ENCODE measurements at places on chromosomes 6 and 20. TPM values are rescaled to one million over a fixed set of nuclear protein-coding genes. Genes with fewer than 3 reads are reported as not detected.

The AIF1 gene
- 98.1 TPM for total RNA-seq

The CST7 gene
- 136 TPM for total RNA-seq

The MCHR2 gene
- total RNA-seq, result not detected

The MYH7B gene
- total RNA-seq, result 1.2 TPM

The BPIFB2 gene
- not detected for total RNA-seq

DNA sequence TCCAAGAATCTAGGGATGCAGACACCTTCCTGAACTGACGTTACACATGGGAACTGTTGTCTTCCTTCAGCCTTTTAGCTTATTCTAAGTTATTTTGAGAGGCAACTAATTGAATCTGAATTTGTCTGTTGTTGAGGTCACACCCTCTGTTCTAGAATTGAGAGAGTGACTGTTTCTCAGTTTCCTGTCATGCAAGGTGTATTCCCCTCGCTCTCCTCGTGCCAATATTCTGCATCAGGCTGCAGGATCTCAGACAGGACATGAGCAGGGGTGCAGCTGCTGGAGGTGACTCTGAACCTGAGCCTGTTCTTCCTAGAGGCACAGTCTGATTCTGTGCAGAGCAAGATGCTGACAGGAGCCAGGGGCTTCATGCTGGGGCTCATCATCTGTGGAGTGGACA, 52.5 kb downstream of the HLA-DPB1 start:
- H3K27me3 ChIP-seq, result peaks cover 25% of the 10 kb centered on the region
- no peak overlapping the region for H3K27ac ChIP-seq
- peaks cover 9% of the 10 kb centered on the region for H3K4me1 ChIP-seq
- DNase-seq, result no peak
- H3K36me3 ChIP-seq, result peaks cover 2% of the 10 kb centered on the region
- H3K4me3 ChIP-seq, result no peak overlapping the region

GRCh38 chr6:154440022-154440421, 70.5 kb downstream of the CNKSR3 start:
- no peak overlapping the region for H3K27ac ChIP-seq
- H3K27me3 ChIP-seq, result peaks cover 19% of the 10 kb centered on the region
- no peak overlapping the region for H3K4me3 ChIP-seq
- no peaks in the 10 kb centered on the region for H3K4me1 ChIP-seq
- DNase-seq, result no peak

GRCh38 chr6:122799140-122799745, 10.2 kb downstream of the SMPDL3A start:
- no peaks in the 10 kb centered on the region for H3K36me3 ChIP-seq
- no peak overlapping the region for H3K4me3 ChIP-seq
- H3K4me1 ChIP-seq, result peaks cover 8% of the 10 kb centered on the region
- H3K27ac ChIP-seq, result no peak overlapping the region

- no peak overlapping the region for H3K27ac ChIP-seq
- peaks cover 16% of the 10 kb centered on the region for H3K36me3 ChIP-seq
- no peak overlapping the region for H3K4me3 ChIP-seq
- H3K4me1 ChIP-seq, result peaks cover 19% of the 10 kb centered on the region
These were observed 478.8 kb downstream of the CD83 start for GRCh38 chr6:14596410-14596809.

DNA sequence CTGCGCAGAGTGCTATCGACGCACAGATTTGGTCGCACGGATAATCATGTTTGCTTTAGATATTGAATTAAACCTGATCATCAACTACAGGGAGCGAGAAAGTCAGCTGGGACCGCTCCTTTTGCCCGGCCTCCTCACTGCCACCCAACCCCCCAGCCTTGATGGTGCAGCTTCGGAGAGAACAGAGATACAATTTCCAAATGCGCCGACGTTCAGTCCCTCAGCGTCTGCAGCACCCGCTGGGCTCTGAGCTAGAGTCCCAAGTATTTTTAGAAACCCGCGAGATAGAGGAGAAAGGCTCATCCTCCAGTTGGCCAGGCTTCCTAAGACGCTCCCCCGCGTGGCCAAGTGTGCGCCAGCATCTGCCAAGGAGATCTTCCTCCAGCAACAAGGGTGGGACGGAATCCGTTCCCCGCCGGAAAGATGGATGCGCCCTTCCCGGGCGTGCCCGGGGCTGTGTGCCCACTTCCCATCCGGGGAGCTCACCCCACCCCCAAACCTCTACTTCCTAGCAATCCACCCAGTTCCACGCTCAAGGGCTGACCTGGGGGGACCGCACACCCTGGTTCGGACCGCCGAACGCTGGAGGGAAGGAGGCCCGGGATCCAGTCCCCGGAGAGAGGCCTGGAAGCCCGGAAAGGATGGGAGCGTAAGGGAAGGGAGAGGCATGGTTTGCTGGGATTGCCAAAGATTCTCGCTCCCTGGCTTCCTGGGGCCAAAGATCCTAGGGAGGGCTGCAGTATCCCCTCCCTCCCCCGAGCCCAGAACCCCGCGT, 4.1 kb downstream of the NKX2-2 start:
- DNase-seq, result no peak
- peaks cover 66% of the 10 kb centered on the region for H3K27me3 ChIP-seq
- H3K36me3 ChIP-seq, result no peaks in the 10 kb centered on the region

DNA sequence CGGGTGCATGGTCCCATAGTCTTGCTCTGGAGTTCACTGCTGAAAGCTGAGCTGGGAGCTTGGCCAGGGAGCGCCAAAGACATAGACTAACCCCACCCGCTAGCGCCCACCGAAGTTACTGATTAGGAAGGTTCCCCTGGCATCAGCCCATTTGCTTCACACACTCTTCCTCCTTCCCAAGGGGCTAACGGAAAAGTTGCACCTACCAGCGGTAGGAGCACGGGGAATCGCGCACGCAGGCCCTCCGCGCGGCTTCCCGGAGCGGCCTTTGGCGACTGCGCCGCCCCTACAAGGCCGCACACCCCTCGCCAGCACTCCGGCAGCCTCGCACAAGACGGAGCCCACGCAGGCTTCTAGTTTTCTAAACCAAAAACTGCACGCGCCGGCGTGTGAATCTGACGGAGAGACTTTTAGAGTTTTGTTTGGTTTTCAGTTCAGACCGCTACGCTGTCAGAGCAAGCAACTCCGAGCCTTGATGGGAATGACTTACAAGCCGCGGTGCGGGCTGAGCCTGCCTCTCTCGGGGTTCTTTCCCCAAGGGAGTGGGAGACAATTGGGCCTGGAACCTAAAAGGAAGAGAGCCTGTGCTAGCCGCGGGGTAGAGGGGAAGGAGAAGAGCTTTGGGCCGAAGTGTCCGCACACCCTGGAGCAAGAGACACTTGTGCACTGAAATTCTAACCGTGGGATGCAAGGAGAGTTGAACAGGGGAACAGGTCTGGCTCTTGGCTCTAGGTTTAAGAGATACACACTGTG, 891 bp upstream of the POU3F2 start:
- H3K4me3 ChIP-seq, result peak overlapping the region; percentile 92
- peak; percentile 32 for DNase-seq
- H3K4me1 ChIP-seq, result peaks cover 55% of the 10 kb centered on the region
- H3K36me3 ChIP-seq, result peaks cover 2% of the 10 kb centered on the region

DNA sequence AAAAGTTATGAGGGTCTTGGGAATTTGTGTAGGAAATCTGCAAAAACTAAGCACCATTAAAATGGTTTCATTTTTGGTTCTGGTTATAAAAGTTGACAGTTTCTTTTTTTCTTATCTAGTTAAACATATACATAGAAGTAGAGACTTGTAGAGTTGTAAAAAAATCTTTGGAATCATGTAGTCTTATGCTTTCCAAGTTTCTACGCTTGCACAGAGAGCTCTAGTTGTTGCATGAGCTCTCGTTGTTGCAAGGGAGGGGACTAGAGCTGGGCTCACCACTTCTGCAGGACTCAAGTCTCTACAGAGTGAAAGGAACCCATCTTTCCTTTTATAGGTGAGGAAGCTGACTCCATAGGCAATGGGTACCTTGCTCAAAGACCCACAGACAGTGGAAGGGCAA, 21.6 kb upstream of the CCN2 start:
- no peaks in the 10 kb centered on the region for H3K36me3 ChIP-seq
- peaks cover 4% of the 10 kb centered on the region for H3K27me3 ChIP-seq
- H3K4me1 ChIP-seq, result no peaks in the 10 kb centered on the region
- DNase-seq, result no peak

- H3K27me3 ChIP-seq, result peaks cover 62% of the 10 kb centered on the region
- peaks cover 14% of the 10 kb centered on the region for H3K4me1 ChIP-seq
- H3K4me3 ChIP-seq, result peak overlapping the region; percentile 83
- DNase-seq, result no peak
- no peaks in the 10 kb centered on the region for H3K36me3 ChIP-seq
These were observed 1.3 kb downstream of the SLC22A16 start for GRCh38 chr6:110475066-110475653.

DNA sequence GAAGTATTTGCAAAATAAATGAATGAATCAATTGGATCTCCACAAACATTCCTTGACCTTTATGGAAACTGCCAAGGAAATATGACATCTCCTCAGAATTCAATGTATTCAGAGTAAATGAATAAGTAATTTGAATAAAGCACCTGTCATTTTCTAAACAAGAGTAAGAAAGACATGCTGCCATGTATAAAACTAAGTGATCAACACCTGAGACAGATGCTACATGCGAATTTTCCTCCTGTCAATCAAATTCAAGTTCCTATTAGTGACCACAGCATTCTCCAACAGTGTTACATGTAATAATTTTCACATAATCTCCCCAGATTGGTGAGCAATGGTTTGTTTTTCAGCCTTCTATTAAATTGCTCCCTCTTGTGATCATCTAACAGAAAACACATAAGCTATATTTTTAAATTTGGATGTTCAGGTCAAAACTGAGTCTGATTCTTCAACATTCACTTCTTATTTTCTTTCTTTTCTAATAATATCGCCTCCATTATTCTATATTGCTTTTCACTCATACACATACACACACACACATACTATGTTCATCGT, 163.2 kb upstream of the RNF217 start:
- H3K4me1 ChIP-seq, result no peaks in the 10 kb centered on the region
- H3K4me3 ChIP-seq, result no peak overlapping the region
- H3K27ac ChIP-seq, result no peak overlapping the region
- H3K36me3 ChIP-seq, result no peaks in the 10 kb centered on the region
- no peaks in the 10 kb centered on the region for H3K27me3 ChIP-seq

GRCh38 chr20:56735084-56735642, 106.1 kb downstream of the TFAP2C start:
- H3K27ac ChIP-seq, result no peak overlapping the region
- DNase-seq, result no peak
- no peaks in the 10 kb centered on the region for H3K4me1 ChIP-seq
- peaks cover 26% of the 10 kb centered on the region for H3K27me3 ChIP-seq
- H3K4me3 ChIP-seq, result no peak overlapping the region
- H3K36me3 ChIP-seq, result no peaks in the 10 kb centered on the region

DNA sequence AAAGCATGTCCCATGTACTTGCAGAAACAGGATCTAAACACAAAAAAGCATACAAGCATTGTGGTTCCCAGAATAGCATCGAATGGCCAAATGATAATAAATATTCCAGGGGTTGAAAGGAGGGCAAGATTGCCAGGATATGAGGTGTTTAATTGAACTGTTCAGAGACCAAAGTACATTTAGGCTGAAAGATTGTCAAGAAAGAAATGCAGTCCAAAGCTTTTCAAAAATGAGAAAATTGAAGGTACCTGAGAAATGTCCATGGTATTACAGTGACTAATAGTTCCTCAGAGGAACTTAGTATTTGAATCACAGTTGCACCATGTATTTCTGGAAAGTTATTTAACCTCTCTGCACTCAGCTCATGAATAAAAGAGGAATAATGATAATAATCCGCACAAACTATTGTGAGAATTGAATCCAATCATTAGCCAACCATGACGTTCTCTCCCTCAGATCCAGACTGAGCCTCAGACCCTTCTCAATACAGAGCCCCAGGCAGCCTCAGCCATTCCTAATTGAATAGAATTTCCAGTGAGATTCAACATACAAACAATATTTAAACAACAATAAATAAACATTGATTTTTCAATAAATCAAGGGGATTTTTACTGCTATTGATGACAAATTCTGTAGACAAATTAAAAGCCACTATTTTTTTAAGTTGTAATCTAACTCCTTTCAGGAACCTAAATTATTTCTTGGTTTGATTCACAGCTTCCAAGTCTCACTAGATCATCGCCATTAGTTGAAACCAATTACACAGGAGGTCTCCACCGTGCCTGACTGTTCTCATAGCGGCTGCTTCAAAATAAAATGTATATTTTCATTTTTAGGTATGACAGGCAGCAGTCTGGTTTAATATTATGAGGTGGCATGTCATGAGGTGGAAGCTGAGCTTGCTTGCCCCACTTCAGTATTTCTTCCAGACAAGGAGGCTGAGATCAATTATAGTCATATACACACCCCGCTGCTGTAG, 144.3 kb upstream of the TENT5A start:
- H3K36me3 ChIP-seq, result no peaks in the 10 kb centered on the region
- DNase-seq, result no peak
- no peak overlapping the region for H3K4me3 ChIP-seq
- no peaks in the 10 kb centered on the region for H3K4me1 ChIP-seq

DNA sequence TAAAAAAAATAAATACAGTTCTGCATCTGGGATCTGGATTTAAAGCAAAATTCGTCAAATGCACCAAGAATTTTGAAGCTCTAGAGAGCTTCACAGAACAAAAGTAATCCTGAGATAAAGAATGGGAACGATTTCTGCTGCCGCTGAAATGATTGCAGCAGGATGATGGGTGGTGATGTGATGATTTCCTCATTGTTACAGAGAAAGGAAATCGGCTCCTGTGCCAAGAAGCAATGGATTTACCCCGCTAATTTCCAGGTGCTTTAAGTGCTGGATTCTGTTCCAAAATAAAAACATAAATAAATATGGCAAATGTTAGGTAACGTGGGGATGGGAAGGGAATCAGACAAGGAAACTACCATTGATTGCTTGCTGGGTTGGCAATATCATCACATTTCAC, 1067.9 kb upstream of the MAP3K7 start:
- no peaks in the 10 kb centered on the region for H3K36me3 ChIP-seq
- DNase-seq, result no peak
- no peak overlapping the region for H3K4me3 ChIP-seq
- no peaks in the 10 kb centered on the region for H3K27me3 ChIP-seq
- H3K4me1 ChIP-seq, result no peaks in the 10 kb centered on the region
- no peak overlapping the region for H3K27ac ChIP-seq

- H3K27ac ChIP-seq, result no peak overlapping the region
- H3K4me1 ChIP-seq, result peaks cover 53% of the 10 kb centered on the region
- no peaks in the 10 kb centered on the region for H3K27me3 ChIP-seq
- no peak overlapping the region for H3K4me3 ChIP-seq
- H3K36me3 ChIP-seq, result peaks cover 18% of the 10 kb centered on the region
These were observed 23.3 kb downstream of the ATXN1 start for GRCh38 chr6:16737925-16738324.

- no peak overlapping the region for H3K27ac ChIP-seq
- no peaks in the 10 kb centered on the region for H3K4me1 ChIP-seq
- H3K27me3 ChIP-seq, result peaks cover 15% of the 10 kb centered on the region
- no peaks in the 10 kb centered on the region for H3K36me3 ChIP-seq
- no peak for DNase-seq
These were observed 47.4 kb downstream of the TBPL1 start for GRCh38 chr6:134000443-134000842.

- H3K27ac ChIP-seq, result peak overlapping the region; percentile 1
- no peaks in the 10 kb centered on the region for H3K27me3 ChIP-seq
- peaks cover 43% of the 10 kb centered on the region for H3K4me1 ChIP-seq
- H3K4me3 ChIP-seq, result no peak overlapping the region
These were observed 19.8 kb downstream of the NEDD9 start for GRCh38 chr6:11212664-11213063.

GRCh38 chr6:42417641-42418112, 34.0 kb downstream of the TRERF1 start:
- H3K27me3 ChIP-seq, result no peaks in the 10 kb centered on the region
- peak overlapping the region; percentile 5 for H3K27ac ChIP-seq
- H3K4me1 ChIP-seq, result peaks cover 57% of the 10 kb centered on the region
- DNase-seq, result peak; percentile 72

GRCh38 chr20:2295886-2296515, at the start of gene TGM3:
TGM3 (plus strand) TSS chr20:2296001; CDS start chr20:2296064, 63 bp downstream.
- no peaks in the 10 kb centered on the region for H3K4me1 ChIP-seq
- H3K27ac ChIP-seq, result no peak within 1 kb of the TSS
- no peaks in the 10 kb centered on the region for H3K36me3 ChIP-seq
- no peak within 1 kb of the TSS for H3K4me3 ChIP-seq
- H3K27me3 ChIP-seq, result peaks cover 9% of the 10 kb centered on the region
- DNase-seq, result no peak
